ENCODE measurements at places on chromosomes 3 and 15.
A peak's percentile ranks its signal among the peaks of the same experiment; 100 is the strongest.

DNA sequence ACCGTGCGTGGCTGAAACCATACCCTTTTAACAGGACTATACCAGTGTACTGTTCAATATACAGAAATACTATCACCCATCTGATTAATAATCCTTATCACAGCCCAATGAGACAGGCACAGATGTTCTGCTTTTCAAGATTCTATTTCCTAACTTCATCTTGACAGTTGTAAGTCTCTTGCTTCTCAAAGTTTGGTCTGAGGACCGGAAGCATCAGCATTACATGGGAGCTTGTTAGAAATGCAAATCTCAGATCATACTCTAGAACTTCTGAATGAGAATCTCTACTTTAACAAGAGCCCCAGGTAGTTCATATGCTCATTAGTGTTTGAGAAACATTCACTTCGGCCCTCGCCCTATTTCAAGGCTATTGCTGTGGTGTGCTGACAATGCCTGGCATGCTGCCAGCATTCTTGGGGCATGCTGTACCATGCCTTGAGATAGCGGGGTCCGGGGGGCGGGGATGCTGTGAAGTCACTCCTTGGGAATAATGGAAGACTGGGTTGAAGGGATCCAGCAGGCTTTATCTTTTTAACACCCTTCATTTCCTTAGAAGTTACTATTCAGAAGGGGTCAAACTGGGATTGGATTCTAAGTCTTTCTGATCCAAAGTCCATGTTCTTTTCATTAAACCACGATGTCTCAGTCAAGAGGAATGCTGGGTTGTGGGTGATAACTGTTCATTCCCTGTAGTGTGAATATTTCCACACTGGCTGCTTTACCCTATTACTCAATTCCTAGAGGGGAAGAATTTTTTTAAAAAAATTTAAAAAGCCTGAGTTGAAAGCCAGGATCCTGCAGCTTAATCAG lies 194.7 kb downstream of the LPP start:
- DNase-seq = peak; percentile 93

GRCh38 chr3:180974286-180974685 lies 15.2 kb downstream of the DNAJC19 start:
- DNase-seq = no peak

GRCh38 chr3:103947062-103947461 lies 1419.6 kb upstream of the ALCAM start:
- DNase-seq = no peak

DNA sequence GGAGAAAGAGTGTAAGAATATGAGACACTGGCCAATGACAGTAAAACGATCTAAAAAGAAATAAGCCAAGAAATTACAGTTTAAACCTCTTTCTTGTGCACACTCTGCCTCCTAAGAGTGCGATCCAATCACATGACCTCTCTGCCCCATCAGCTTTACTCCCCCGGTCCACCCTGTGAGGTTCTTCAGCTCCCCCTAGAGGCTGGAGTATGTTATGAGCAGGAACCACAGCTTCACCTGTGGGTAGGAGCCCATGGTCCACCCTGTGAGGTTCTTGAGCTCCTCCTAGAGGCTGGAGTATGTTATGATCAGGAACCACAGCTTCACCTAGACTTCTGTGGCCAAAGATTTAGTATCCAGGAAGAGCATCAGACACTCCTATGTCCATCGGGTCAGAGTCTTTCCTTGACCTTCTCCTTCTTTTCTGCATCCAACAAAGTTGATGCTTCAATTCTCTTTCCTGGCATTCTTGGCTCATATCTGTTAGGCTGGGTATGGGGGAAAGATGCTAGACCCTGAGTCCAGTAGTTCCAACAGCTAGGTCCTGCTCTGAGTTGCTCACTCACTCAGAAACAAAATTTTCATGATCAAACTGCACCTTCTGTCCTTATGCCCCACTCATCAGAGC lies 164.0 kb downstream of the MINAR1 start:
- DNase-seq = peak; percentile 75

DNA sequence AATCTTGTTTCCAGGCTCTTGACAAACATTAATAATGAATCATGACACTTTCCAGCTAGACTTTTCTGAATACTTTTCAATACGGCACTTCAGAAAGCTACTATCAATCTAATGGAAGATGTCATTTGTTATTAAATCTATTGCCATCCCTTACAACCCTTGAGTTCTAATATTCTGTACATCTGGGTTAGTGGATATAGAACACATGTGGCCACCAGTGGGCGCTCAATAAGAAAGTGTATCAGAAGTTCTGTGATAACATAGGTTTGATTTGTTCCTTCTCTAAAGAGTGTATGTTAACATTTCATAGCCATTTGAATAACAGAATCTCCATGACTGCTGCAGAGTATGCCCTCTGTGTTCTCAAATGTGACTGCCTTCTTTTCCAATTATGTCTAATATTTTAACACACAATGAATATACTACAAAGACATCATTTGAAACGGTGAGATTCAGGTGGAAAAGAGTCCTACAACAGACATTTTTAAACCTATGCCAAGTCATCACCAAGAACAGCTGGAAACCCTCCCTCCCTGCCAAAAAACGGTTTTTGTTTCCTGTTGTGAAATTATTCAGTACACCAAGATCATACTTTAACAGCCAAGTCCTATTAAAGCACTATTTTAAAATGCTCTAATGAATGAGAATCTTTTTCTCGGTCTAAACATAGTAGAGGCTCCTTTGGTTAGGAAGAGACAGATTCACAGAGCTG lies 22.2 kb downstream of the ALDH1A2 start:
- peak; percentile 62 for DNase-seq

GRCh38 chr3:52078781-52079560 lies 22.6 kb upstream of the DUSP7 start:
- DNase-seq = no peak

DNA sequence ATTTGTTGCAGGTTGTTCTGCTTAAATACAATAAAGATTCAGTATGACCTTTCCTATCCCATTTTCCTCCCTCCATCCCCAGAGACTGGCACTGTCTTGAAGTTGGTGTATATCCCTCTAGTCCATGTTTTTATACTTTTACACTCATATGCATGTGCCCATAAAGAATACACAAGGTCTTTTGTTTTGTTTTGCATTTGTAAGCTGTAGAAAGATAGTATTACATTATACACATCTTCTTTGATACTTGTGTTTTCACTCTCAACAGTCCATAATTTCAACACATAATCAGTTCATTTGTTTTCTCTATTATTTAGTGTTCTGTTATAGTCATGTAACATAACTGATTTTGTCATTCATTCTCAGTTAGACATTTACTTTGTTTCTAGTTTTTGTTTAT lies 88.7 kb upstream of the AADACL2 start:
- no peak for DNase-seq

- no peak for DNase-seq
Observed at GRCh38 chr15:66484539-66485112, 12.9 kb downstream of the SNAPC5 start.

DNA sequence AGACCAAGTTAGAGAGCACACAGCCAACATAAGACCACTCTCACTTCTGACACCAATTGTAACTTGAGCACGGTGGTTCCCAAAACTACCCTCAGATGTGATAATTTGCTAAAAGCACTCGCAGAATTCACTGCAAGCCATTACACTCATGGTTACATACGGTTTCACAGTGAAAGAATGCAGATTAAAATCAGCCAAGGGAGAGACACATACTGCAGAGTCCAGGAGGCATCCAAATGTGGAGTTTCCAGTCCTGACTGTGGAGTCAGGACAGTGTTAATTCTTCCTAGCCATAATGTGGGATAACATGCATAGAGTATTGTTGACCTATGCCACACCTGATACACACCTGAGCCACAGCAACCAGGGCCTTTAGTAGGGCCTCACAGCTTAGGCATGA lies 956.4 kb downstream of the NTRK3 start:
- no peak for DNase-seq

GRCh38 chr3:165206454-165207266 lies 10.5 kb upstream of the SLITRK3 start:
- DNase-seq = peak; percentile 82

- no peak for DNase-seq
Observed at GRCh38 chr15:38696109-38696727, 131.6 kb upstream of the RASGRP1 start.

- no peak for DNase-seq
Observed at GRCh38 chr3:72848703-72849081, 447 bp upstream of the SHQ1 start.

DNA sequence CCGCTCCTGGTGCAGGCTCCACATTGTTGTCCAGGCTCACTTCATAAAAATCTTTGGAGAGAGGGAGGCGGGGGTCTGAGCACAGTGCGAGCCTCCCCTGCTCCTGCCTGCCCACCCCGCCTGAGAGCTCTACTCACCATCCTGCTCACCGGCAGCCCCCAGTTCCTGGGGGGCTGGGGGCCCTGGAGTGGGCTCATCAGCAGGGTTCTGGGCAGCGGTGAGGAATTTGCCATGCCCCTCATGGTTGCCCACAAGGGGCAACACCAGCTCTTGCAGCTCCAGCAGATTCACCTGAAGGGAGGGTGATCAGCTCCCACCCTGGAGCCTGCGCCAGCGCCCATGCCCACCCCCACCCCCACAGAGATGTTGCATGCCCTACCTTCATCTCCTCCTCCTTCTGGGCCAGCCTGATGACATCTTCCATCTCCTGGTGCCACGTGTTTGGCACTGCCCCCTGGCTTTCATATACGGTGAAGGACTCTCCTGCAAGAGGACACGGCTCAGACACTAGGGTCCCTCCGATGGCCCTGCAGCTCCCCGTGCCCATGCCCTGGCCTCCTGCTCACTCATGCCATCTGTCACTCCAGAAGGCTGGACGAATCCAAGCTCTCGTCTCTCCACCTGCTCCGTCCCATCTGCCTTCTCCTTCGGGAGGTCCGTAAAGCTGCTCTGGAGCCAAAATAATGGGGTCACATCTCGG lies 162.1 kb downstream of the TBC1D2B start:
- no peak for DNase-seq

DNA sequence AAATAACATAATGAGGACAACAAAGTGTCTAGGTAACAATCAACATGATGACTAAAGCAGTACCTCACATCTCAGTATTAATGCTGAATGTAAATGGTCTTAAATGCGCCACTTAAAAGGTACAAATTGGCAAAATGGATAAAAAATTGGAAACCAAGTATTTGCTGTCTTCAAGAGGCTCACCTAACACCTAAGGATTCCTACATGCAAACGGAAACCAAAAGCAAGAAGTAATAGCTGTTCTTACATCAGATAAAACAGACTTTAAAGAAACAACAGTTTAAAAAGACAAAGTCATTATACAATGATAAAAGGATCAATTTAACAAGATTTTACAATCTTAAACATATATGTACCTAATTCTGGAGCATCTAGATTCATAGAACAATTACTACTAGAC lies 22.5 kb downstream of the CSNK1G1 start:
- DNase-seq = no peak

GRCh38 chr15:53979051-53979788 lies 979 bp downstream of the UNC13C start:
- DNase-seq = no peak

GRCh38 chr3:125232401-125232800 lies 19.9 kb upstream of the SLC12A8 start:
- DNase-seq = no peak

- no peak for DNase-seq
Observed at GRCh38 chr3:16999161-16999560, 114.4 kb downstream of the PLCL2 start.

DNA sequence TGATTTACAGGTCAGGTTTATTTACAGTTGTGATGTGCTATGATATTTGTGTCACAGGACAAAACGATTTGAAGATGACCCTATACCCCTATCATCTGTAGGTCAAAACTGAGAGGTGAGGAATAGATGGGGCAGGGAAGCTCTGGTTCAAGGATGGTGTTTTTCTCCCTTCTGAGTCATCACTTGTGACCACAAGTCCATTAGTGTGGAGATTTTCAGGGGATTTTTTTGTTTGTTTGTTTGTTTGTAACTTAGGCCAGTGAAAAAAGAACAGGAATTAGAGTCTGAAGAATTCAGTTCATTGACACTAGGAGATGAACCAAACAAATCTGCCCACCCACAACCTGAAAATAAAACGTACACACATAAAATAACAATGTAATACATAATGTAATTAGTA lies 62.7 kb upstream of the FAM98B start:
- peak; percentile 55 for DNase-seq

DNA sequence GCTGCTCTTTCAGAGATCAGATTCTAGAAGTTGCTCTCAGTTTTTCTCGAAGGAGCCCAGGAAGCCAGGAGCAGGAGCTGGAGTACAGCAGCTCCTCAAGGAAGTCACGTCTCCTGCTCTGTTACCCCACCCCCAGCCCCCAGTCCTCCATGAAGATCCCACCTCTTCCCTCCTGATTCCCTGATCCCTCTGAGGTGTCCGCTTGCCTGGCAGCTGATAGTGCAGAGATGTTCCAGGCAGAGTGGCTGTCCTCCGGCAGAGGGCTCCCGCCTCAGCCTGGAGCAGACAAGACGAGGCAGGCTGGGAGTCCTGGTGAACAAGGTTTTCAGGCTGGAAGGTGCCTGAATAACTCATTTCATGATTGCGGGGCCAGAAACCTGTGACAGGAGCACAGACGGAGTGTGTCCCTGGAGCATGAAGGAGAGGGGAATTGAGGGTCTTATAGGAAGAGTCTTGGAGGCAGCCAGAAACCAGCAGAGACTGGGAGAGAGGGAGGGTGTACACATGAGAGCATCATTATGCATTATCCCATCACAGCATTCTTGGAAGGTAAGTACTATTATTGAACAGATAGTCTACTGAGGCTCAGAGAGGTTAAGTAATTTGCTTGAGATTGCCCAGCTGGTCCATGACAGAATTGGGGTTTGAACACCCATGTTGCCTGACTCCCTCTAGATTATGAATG lies 1.2 kb downstream of the HRH1 start:
- peak; percentile 89 for DNase-seq

- no peak for DNase-seq
Observed at GRCh38 chr3:26193558-26193957, 403.7 kb downstream of the OXSM start.

DNA sequence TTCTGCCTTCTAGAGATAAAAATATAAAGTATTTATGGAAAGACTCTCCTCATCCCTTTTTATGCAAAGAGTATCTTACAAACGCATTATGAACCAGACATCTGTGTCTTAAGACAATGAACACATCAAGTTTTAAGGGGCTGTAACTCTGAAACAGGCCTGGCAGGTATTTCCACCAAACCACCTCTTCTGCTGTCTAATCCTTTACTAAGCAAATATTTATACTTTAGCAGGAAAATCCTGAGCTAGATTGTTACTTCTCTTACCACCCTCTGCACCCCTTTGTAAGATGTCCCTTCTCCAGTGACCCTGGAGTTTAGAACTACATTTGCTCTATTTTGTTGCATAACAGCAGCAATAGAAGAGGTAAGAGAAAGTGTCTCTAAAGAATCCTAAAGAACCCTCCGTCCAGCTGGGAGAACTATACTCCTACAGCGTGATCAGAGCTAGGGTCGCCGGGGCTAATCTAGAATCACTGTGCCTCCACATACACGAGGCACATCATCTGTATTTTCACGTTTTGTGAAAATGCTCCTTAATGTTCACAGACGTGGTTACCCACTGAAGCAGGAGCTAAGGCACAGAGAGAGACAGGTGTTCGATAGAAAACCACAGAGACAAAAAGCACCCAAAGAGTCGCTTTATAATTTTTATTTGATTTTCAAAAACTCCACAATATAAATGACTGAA lies 129.6 kb downstream of the FOXP1 start:
- no peak for DNase-seq
